Left renal pelvis (tissue), 4 donors: ENCODE measurements at places on chromosomes 12 and 14. TPM values are rescaled to one million over a fixed set of nuclear protein-coding genes. Genes with fewer than 3 reads are reported as not detected.

- DNase-seq, result no peak
Measured at GRCh38 chr12:76560086-76560491, 518 bp upstream of the OSBPL8 start.

GRCh38 chr12:120610560-120610959 is 29.4 kb upstream of the POP5 start:
- DNase-seq, result no peak

GRCh38 chr12:48350249-48351021 is at the start of gene ZNF641:
Gene ZNF641, minus strand, starts transcription at chr12:48350919. Its CDS starts 2,829 bp downstream, at chr12:48348090.
- DNase-seq, result peak; percentile 63

GRCh38 chr14:85413836-85414526 is 116.0 kb upstream of the FLRT2 start:
- DNase-seq, result no peak

- no peak for DNase-seq
Measured at GRCh38 chr14:79831195-79831892, 380.0 kb downstream of the DIO2 start.

GRCh38 chr14:97298331-97298730 is 501.1 kb downstream of the VRK1 start:
- no peak for DNase-seq

DNA sequence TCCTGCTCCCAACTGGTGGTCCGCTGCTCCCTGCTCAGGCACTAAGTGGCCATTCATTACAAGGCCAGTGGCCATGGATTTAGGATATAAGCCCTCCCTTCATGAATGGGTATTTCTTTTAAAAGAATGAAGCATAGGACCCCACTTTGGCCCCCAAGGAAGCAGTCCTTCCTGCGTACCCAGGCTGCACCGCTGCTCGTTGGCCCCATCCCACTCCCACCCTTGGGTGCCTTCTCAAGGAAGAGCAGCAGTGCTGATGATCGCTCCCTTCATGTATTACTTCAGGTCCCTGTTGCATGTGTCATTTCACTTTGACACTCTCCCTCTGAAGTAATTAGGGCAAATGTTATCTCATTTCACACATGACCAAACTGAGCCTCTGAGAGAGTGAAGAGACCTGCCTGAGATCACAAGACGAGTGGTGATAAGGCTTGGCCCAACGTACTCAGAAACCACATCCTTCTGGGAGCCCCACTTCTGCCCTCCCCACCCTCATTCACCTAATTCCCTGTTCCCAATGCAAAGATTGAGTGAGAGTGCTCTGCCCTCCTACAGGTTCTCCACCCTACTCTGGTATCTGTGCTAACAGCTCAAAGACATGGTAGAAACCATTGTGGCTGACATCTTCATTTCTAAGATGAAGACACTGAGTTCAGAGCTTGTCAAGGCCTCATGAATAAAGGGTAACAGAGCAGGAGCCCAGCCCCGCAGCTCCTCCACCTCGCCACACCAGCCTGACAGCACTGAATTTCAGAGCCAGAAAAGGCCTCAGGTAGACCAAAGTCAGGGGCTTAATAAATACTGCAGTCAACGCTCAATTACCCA is 10.3 kb upstream of the KRT2 start:
- DNase-seq, result no peak

- DNase-seq, result no peak
Measured at GRCh38 chr14:57290751-57291150, 22.0 kb downstream of the AP5M1 start.

- no peak for DNase-seq
Measured at GRCh38 chr14:31025367-31026076, at the start of gene AP4S1. Gene AP4S1, plus strand, starts transcription at chr14:31025649. Its CDS starts 40,548 bp downstream, at chr14:31066197.

GRCh38 chr14:36973806-36974442 is 198.5 kb downstream of the SLC25A21 start:
- no peak for DNase-seq

DNA sequence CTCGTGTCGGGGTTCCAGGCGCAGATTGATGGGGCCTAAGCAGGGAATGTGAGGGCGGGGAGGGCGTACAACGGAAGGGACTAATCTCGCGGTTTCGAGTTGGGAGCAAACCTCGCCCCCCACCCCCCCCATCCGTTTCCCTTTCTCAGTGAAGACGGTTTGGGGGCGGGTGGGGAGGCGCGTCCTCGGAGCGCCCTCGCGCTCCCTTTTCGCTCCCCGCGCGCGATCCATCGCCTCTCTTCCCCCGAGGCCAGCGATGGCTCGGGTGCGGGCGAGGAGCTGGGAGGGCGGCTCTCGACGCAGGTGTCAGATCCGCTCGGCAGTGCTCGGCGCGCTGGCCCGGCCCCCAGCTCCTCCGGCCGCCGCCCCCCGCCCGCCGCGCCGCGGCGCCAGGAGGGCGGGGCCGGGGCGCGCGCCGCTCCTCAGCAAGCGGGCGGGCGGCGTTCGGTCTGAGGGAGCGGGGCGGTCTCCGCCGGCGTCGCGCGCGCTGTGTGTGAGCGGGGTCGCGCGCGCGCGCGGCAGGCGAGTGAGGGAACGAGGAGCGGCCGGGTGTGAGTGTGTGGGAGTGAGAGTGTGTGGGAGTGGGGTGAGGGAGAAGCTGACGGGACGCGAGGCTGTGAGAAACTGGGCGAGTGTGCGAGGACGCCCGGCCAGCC is at the start of gene RIMKLB:
RIMKLB (plus strand) TSS at position 516 of the 656 bp plus-strand sequence. CDS start 15,876 bp downstream, outside the sequence.
- DNase-seq, result peak; percentile 72

DNA sequence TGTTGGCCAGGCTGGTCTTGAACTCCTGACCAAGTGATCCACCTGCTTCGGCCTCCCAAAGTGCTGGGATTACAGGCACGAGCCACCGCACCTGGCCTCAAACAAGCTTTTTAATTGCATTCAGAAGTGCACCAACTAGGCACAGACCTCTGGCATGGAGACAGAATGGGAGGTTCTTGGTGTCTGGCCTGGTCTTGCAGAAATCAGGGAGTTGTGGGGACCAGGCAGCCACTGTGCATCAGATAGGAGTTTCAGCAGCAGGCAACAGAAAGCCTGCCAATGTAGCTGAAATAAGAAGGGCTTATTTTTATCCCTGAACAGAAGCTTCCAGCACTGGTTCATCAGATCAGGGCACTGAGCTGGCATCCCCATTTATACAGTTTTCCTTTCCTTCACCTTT is 22.2 kb upstream of the TCL1B start:
- DNase-seq, result no peak

GRCh38 chr14:102592763-102593060 is 263 bp downstream of the RCOR1 start:
- no peak for DNase-seq

DNA sequence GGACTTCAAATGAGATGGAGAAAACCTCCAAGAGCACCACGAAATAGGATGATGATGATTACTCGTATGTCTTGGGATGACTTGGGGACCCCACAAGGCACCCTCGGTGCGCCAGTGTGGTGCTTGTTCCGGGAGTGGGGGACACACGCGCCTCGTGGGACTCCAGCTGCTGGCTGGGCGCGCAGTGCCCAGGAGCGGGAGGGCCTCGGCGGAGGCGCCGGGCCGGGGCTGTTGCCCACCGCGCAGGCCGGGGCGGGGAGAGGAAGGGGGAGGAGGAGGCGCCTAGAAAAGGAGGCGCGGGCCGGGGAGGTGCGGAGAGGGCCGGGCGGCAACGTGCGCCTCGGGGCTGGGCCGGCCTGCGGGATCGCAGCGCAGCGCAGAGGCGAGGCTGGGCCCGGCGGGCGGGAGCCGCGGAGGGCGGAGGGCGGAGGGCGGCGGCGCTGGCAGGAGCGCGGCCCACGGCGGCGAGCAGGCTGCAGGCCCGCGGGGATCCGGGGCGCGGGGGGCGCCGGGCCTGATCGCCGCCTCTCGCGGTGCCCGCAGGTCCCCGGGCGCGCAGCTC is at the start of gene RFLNA:
RFLNA (plus strand) TSS at position 314 of the 562 bp plus-strand sequence. CDS start 337 bp downstream, outside the sequence.
- no peak for DNase-seq

GRCh38 chr14:30312214-30312613 is 246.7 kb upstream of the G2E3 start:
- DNase-seq, result no peak

GRCh38 chr12:18583655-18584054 is 154.2 kb downstream of the PLCZ1 start:
- no peak for DNase-seq

DNA sequence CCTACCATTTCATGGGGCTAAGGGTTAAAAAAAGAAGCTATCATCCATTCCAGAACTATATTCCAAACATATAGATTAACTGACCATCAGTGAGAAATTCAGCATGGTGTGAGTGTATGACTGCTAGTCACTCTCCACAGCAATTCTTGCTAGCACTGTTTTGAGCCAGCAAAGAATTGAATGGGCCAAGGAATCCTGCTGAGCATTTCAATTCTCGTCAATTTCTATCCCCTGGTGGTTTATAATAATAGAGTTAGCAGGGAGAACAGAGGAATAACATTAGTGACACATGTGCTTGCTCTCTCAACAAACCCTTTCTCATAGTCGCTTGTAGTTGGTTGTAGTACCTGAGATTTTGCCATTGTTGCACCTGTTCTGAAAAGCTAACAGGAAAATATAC is 7.2 kb downstream of the MBIP start:
- no peak for DNase-seq

GRCh38 chr12:1473418-1473817 is 121.0 kb downstream of the FBXL14 start:
- DNase-seq, result no peak

DNA sequence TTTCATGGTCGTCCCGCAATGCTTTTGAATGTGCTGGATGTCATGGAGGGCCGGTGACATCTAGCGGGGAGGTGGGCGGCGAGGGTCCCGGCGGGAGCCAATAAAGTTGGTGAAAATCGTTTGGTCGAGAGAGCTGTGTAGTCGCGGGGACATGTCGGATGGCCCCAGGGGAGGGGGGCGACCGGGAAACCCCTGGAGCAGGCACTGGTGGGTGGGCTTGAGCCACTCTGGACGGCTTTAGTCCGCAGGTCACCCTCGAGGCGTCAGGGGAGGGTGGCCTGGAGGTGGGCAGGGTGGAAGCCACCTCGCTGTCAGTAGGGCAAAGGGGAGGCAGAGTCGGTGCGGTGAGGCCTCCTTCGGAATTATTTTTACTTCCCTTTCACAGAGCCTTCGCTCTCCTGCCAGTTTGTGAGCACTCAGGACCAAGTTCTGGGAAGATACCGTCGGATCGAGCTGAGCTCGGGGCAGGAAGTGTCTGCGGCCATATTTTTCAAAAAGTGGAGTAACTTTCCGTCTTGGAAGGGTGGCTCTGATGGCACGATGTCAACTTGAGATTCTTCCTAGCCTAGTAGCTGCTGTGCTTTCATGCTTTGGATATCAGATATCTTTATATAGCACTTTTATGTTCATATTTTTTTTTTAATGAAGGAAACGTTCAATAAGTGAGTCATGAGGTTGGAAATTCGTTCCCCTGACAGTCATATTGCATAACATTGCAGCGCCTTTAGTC is 28.2 kb downstream of the WBP11 start:
- DNase-seq, result no peak

GPR132 gene
- polyA plus RNA-seq, result 0.47 TPM

RITA1 gene
- polyA plus RNA-seq, result 13.6 TPM

C12orf54 gene
- polyA plus RNA-seq, result 0.47 TPM

GDF3 gene
- polyA plus RNA-seq, result 0.89 TPM

ANO2 gene
- polyA plus RNA-seq, result 3.8 TPM

RBMS2 gene
- polyA plus RNA-seq, result 32.3 TPM

AKAP3 gene
- 1.4 TPM for polyA plus RNA-seq

ASCL1 gene
- polyA plus RNA-seq, result 0.16 TPM

GARIN6 gene
- polyA plus RNA-seq, result not detected

ABCC9 gene
- 21.5 TPM for polyA plus RNA-seq

RNF31 gene
- polyA plus RNA-seq, result 46.7 TPM

AVPR1A gene
- polyA plus RNA-seq, result 11.1 TPM

B3GNT4 gene
- 2.1 TPM for polyA plus RNA-seq
